GM23338 (cell line): ENCODE measurements at places on chromosomes 3 and 15. TPM values are rescaled to one million over a fixed set of nuclear protein-coding genes. Genes with fewer than 3 reads are reported as not detected.

CCR3 gene
- polyA plus RNA-seq: not detected in 2 replicates

CAMK2N2 gene
- polyA plus RNA-seq: 0.32 and 0.63 TPM in 2 replicates

FANCD2OS gene
- 0.94 TPM in 1 of 2 replicates, not detected in the other for polyA plus RNA-seq

ARHGAP31 gene
- 0.61 and 1.2 TPM in 2 replicates for polyA plus RNA-seq

CAMKV gene
- polyA plus RNA-seq: 32.7 and 38.3 TPM in 2 replicates

SEMA3G gene
- 0.47 and 0.56 TPM in 2 replicates for polyA plus RNA-seq

A4GNT gene
- not detected in 2 replicates for polyA plus RNA-seq

SPINK8 gene
- polyA plus RNA-seq: not detected in 2 replicates
